ENCODE measurements at places on chromosomes 13 and 19.

DNA sequence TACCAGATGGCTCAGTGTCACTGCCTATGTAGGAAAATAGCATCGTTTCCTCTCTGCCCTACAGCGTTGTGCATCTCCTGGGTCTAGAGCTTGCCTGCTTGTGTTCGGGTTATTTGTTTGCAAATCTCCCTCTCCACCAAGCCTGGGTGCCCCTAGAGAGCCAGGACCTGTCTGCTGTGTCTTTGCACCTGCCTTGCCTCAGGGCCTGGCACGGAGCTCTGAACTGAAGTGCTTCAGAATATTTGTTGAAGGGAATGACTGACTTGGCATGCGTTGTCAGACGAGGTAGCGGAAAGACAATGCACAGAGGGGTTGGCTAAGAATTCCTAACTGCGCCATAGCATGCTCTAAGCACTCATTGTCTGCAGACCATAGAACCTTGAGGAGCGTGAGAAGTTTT is 263.4 kb downstream of the FGF9 start:
- DNase-seq, result no peak

DNA sequence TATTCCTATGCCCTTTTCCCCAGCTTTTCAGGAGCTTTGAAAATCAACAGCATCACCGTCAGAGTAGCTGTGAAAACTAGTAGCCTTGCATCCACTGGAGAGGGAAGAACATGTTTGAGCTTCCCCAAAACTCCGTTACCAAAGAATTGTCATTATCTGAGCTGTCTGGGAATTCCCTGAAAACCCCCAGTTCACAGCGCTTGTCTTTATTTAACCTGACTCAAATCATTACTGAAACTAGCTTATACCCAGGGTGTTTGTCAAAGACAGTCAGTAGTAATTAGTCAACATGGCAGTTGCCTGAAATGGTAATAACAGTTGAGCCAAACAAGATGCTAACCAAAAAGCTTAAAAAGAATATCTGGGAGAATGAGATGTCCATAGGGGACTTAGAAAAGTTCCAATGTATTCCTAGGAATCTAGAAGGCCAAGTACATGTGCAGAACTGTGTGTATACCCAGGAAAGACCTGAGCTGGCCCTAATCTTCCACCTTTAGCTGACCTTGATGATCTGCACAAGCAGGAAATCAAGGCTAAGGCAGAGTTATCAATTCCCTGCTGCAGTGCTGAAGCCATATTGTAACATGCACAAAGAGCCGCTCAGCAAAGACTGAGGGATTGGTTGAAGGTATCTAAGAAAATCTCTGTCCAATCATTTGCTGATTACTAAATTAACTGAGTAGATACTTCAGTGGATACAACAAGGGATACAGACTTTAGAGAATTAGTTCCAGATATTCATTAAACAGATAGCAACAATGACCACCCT is 130.8 kb downstream of the KL start:
- DNase-seq, result no peak

DNA sequence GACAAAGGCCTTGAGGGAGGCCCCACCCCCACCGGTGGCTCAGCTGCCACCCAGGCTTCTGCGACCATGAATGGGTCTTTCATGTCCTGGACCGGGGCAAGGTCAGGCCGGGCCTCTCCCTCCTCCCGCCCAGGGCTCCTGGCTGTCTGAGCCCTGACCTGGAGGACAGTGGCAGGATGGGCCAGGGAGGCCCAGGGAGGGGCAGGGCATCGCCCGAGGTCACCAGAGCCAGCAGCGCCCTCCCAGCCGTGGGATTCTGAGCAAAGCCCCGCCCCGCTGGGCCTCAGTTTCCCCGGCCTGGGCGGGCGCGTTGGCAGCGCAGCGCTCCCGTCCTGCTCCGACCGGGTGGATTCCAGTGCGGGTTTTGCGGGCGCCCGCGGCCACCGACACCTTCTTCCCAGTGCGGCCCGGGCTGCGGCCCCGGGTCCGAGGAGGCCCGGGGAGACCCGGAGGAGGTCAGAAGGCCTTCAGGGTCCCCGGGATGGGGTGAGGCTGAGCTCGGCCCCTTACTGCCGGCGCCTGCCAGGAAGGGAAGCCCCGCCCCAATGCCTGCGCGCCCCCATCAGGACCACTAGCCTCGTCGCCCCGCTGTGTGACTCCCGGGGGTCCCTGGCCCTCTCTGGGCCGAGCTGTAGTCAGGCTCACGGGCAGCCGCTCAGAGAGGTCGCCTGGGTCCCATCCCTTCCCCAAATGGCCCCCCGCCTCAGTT is 24.6 kb upstream of the SEMA6B start:
- peak; percentile 40 for DNase-seq

DNA sequence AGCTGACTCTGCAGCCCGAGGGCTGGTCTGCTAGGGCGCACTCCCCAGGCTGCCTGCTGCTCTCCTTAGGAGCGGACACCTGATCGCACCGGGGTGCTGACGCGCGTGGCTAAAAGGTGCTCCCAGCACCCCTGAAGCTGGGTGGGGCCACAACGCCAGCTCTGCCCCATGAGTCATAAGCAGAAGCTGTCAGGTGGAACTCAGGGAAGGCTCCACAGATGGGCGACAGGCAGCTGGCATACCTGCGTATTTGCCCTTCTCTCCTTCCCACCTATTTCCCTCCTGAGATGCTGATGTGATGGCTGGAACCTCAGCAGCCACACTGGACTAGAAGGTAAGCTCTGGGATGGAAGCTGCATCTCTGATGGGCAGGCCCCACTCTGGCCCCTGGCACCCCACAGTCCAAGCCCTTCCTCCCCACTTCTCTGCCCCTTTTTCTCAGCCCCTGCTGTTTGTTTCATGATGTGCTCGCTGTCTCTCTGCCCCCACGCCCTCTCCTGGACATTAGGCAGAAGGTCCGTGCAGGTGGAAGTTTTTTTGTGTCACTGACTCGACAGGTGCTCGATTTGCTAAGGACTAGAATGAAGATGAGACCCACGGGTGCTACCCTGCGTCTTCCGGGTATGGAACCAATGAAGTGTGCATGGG is 30.3 kb upstream of the CACTIN start:
- no peak for DNase-seq
